Fibroblast of mammary gland (primary cell): ENCODE measurements at places on chromosomes 6 and 20.
A peak's percentile ranks its signal among the peaks of the same experiment; 100 is the strongest.

- no peak for DNase-seq
These were observed 111.0 kb upstream of the DOK5 start for GRCh38 chr20:54364365-54364764.

- peak; percentile 37 for DNase-seq
These were observed 63.0 kb downstream of the ARID1B start for GRCh38 chr6:156840136-156840535.

- no peak for DNase-seq
These were observed 35.6 kb downstream of the PSMG4 start for GRCh38 chr6:3294396-3294795.

DNA sequence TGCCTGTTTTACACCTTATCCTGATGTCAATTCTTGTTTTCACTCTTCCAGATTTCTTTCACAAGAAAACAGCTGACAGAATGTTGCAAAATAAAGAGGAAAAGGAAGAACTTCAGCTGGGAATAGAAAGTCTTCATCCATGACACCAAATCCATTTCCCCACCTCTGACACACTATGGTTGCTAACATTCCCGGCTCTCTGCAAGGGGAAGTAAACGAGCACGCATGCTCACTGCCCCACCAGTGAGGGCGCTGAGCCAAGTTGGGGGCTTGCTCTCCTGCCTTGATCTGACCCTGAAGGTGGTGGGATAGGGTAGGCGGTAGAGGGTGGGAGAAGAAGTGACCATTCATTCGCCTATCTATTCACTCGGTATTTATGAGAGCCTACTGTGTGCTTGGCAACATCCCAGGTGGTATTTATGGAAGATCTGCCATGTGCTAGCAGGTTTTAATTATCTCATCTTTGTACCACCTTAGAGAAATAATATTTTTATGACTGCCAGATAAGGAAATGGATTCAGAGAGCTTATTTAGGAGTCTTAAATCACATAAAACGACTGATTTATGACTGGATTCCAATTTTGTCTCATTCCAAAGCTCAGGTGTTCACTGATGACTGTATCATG lies 206.2 kb downstream of the FOXC1 start:
- no peak for DNase-seq

- no peak for DNase-seq
These were observed 10.8 kb downstream of the BPIFA2 start for GRCh38 chr20:33178726-33179125.

GRCh38 chr6:39669973-39670342 lies 55.2 kb downstream of the KIF6 start:
- DNase-seq: no peak

- DNase-seq: no peak
These were observed 17.4 kb upstream of the TRAM2 start for GRCh38 chr6:52594221-52594620.
